ENCODE measurements at places on chromosomes 11 and 22. TPM values are rescaled to one million over a fixed set of nuclear protein-coding genes. Genes with fewer than 3 reads are reported as not detected.

KCNQ1 gene
- total RNA-seq, result not detected

UBQLNL gene
- 0.08 TPM for total RNA-seq

MIOX gene
- total RNA-seq, result not detected

SPDYC gene
- total RNA-seq, result not detected

KRTAP5-9 gene
- total RNA-seq, result not detected

CCDC15 gene
- 0.23 TPM for total RNA-seq

CASP1 gene
- 5.9 TPM for total RNA-seq

RPS19BP1 gene
- total RNA-seq, result 48.0 TPM

USP2 gene
- under 0.01 TPM for total RNA-seq

PPP1CA gene
- 81.6 TPM for total RNA-seq

LRRC74B gene
- total RNA-seq, result not detected

C11orf86 gene
- total RNA-seq, result not detected

PHOX2A gene
- total RNA-seq, result not detected

SAA1 gene
- not detected for total RNA-seq

DLG2 gene
- total RNA-seq, result 0.45 TPM

NLRP14 gene
- total RNA-seq, result not detected
